ENCODE measurements at places on chromosomes 3 and 15.

DNA sequence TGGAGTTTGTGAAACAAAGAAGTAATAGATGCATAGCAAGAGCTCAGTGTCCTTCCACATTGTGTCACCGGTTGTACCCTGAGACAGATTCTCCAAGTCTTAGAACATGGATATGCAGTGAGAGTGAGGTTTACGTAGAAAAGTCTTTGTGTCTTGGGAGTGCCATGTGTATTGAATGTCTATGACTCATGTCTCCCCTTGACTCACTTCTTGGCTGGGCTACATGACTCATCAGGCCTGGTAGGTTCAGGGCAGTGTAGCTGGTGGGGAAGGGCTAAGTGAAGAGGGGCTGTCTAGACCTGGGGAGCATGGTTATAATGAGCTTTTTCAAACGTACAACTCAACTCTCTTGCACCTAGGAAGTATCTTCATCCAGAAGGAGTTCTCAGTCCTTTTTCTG lies 167.4 kb downstream of the GAP43 start:
- DNase-seq, result no peak

DNA sequence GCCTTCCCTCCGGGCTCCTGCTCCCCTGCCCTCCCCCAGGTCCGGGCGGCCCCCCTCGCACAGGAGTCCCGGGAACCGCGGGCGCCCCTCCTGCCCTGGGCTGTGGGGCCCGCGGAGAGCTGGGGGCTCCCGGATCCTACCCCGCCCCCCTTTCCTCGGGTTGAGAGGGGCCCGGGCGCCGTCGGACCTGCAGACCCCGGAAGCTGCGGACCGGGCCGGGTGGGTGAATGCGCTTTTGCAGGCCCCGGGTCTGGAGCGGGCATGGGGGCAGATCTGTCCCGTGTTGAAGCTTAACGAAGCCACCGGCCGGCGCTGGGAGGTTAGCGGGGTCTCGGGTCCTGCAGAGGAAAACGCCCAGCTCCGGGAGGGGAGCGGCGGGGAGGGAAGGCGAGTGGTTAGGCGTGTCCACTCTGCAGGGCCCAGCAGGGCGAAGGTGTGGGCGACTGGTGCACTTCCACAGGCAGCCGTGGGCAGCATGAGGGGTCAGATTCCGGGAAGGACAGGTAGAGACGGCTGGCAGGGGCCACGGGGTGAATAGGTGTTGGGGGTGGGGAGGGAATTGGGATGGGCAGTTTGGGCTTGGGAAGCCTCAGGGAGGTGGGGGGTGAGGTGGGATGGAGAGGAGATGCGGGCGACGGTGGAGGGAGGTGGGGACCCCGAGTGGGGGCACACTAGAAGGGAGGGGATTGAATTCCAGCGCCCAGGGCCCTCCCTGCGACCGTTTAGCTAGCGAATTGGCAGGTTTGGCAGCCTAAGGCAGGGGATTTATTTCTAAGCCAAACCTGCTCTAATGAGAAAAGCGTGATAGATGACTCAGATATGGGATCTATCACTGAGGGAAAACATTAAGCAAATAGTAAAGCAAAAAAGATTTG lies 635 bp downstream of the CD276 start:
- DNase-seq, result peak; percentile 35

GRCh38 chr3:127392156-127392490 lies 104.3 kb upstream of the PRR20G start:
- no peak for DNase-seq

DNA sequence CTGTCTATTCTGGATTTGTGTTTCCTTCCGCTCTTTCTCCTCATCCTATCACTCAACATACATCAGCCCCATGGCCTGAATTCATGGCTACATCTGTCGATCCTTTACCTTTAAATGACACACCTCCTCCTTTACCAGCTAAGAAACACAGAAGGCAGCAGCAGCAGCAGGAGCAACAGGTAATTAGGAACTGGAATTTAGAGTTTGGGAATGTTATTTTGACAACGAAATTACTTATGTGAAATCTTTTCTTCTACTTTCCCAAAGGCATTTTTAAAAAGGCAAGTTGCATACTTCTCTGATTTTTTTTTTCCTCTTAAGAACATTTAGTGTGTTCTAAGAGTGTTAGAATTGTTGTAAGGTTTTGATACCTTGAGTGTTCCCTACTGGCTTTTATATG lies 29.1 kb upstream of the ABHD10 start:
- no peak for DNase-seq

GRCh38 chr3:35601959-35602358 lies 37.4 kb upstream of the ARPP21 start:
- DNase-seq, result no peak

- DNase-seq, result no peak
Measured at GRCh38 chr3:150968341-150969035, 4.0 kb downstream of the CLRN1 start.

- DNase-seq, result no peak
Measured at GRCh38 chr15:75030023-75030413, 6.6 kb downstream of the PPCDC start.

DNA sequence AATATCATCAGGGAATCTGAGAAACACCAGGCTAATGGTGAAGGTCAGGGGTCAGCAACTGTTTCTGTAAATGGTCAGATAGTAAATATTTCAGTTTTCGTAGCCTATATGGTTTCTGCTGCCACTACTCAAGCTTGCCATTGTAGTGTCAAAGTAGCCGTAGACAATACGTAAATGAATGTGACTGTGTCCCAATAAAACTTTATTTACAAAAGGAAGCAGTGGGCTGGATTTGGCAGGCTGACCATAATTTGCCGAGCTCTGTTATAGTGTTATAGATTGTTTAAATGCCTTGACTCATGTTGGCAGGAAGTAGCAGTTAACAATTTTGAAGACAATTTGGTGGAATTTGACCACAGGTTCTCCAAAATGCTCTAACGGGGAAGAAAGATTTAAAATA lies 548.2 kb downstream of the FOXP1 start:
- no peak for DNase-seq

GRCh38 chr3:53464424-53464823 lies 30.0 kb upstream of the CACNA1D start:
- DNase-seq, result no peak

DNA sequence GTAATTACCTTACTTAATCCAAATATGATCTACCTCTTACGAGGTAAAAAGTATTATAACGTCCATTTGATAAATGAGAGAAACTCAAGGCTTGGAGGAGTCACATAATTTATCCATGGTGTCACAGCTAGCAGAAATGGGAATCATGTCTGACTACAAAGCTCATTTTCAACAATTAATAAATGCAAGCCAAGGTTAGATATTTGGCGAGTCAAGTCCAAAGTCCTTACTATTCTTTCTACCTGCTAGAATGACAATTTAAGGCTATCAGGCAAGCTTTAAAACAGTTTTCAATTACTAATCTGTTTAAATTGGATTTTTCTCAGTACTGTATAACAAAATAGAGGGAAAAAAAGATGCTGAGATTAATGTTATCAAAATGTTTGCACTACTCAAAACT lies 68.6 kb downstream of the DLG1 start:
- DNase-seq, result no peak

DNA sequence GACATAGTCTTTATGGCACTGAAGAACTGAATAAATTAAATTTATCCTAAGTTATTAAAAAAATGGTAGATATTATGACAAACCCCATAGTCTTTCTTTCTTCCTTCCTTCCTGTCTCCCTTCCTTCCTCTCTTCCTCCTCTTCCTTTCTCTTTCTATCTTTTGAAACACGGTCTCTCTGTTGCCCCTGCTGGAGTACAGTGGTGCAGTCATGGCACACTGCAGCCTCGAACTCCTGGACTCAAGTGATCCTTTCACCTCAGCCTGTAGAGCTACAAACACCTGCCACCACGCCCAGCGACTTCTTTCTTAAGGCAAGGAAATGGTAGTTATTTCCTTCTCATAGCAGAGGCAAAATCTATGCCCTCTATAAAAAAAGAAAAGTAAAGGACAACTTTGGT lies 354.6 kb downstream of the GAP43 start:
- DNase-seq, result no peak

- no peak for DNase-seq
Measured at GRCh38 chr15:101684384-101684783, 32.2 kb upstream of the TM2D3 start.

- DNase-seq, result no peak
Measured at GRCh38 chr15:66617137-66618090, 51.6 kb upstream of the LCTL start.

GRCh38 chr15:36498401-36498800 lies 81.0 kb upstream of the CDIN1 start:
- no peak for DNase-seq

DNA sequence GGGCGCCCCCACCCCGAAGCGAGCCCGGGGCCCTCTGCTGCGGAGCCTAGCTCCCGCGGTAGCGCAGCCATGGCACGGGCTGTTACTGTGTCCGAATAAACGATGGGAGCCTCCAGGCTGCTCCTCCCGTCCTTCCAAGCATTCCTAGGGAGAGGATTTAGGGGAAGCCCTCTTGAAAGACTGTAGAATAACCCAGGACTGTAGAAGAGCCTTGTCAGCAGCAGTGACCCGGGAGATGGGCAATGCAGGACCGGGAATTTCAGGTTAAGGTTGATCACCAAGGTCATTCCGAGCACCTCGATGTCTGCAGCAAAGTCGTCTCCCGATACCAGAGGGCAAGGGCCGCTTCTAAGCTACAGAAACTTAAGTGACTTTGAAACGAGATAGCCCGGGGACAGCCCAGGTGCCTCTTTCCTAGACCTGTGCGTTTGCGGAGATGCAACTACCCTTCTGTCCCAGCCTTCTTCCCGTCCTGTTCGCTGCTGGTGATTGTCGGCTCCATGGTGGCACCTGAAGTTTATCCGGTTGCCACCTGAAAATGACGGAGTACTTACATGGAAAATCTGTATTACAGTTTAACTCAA lies 753 bp upstream of the MYO5A start:
- DNase-seq, result peak; percentile 51

GRCh38 chr15:50880651-50881114 lies 27.8 kb upstream of the AP4E1 start:
- no peak for DNase-seq

DNA sequence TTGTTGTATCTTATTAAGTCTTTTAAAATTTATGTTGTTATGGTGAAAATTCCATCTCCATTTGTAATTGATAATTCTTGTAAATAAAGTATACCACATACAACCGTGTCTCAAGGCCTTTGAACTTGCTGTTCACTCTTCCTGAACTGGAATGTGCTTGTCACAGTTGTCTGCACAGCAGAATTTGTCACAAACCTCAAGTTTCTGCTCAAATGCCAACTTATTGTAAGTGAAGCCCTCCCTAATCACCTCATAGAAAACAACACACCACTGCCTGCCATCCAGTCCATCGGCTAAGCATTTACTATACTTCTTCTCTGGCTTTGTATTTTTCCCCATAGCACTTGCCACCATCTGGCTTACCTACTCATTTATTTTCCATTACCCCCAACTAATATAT lies 192.3 kb downstream of the THRB start:
- DNase-seq, result no peak

- DNase-seq, result no peak
Measured at GRCh38 chr15:68421115-68421551, 10.8 kb downstream of the ITGA11 start.
